ENCODE measurements at places on chromosomes 3 and 15. TPM values are rescaled to one million over a fixed set of nuclear protein-coding genes. Genes with fewer than 3 reads are reported as not detected.

GRCh38 chr3:10398341-10398740, 77.4 kb upstream of the SEC13 start:
- no peak for DNase-seq

GRCh38 chr15:94638183-94638582, 406.8 kb downstream of the MCTP2 start:
- no peak for DNase-seq

Gene AADACL2
- total RNA-seq, result not detected

DNA sequence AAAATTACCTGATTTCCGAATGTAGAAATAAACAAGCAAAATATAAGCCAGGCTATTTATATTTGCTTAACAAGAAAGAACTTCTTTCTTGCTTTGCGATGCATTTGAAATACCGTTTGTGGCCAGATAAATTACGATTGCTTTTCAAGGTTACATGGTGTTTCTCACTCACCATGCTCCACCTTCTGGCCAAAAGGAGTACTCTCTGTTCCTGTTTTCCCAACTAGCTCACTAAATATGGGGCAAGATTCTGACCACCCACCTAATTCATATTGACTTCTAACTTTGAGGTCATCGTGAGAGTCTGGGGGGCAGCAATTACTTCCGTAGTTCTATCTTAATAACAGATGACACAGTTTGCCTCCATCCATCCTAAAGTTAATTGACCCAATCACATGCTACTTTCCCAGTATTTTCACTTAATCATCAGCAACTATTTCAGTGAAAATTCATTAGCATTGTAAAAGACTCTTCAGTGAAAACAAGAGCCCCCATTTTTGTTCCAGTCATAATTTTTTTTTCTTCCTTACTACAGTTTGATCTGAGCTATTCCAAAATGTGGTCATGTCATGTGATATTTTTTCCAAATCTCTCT, 25.9 kb downstream of the ACP3 start:
- peak; percentile 75 for DNase-seq

GRCh38 chr15:74573987-74574386, 33.0 kb downstream of the ARID3B start:
- peak; percentile 83 for DNase-seq

DNA sequence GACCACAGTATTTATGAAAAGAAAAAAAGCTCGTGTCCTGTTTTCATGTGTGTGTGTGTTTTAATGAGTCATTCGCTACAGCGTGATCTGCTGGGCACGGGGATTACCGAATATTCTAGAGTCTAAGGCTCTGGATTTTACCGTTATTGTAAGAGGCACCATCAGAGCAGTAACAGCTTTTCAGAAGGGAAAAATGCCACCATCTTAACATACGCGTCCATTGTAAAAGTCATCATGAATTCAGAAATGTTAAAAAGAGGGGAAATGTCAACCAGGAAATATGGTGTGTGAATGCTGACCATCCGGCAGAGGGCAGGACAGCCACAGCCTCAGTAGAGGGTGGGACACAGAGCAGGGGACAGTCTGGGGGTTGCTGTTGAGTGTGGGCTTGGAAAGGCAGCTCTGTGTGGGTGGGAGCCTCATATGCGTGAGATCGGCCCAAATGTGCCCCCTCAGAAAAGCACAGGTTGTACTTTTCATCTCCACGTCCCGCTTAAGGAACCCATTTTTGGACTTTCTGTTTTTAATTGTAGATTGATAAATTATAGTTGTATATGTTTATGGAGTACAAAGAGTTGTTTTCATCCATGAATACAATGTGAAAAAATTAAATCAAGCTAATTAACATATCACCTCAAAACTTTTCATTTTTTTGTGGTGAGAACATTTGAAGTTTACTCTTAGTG, 69.6 kb downstream of the ASB7 start:
- DNase-seq, result peak; percentile 72

Gene CDHR4
- not detected for total RNA-seq

Measured in dermis blood vessel endothelial cell (primary cell).